ENCODE measurements at places on chromosomes 2 and 18.

GRCh38 chr18:11767935-11768334 is 78.9 kb downstream of the GNAL start:
- DNase-seq: no peak

GRCh38 chr18:51157215-51157614 is 40.3 kb downstream of the MEX3C start:
- DNase-seq: no peak

DNA sequence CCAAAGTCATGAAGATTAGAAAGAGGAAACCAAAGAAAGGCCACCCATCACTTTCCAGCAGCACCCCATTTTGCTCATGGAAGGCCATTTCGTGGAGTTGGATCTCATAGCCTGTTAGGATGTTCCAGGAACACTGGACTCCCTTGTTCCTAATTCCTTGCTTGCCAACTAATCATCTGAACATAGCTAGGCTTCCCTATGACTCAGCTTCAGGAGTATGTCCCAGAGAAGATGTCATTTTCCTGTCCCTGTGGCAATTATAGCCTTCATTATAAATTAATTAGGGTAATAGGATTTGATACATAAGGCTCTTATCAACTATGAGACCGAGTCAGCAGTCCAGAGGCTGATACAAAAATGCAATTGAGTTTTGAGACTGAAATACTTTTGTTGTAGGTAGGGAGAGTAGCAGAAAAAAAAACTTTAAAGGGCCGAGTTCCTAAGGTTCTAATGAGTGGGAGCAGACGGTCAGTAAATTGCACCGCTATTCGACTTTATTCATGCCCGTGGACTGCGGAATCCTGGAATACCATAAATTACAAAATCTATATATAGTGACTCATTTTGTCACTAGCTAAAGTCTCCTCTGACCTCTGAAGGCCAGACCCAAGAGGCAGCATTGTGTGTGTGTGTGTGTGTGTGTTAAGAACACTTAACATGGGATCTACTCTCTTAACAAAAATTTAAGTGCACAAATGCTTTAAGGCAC is 311.8 kb downstream of the FBXO15 start:
- no peak for DNase-seq

GRCh38 chr2:13585732-13586131 is 869.0 kb downstream of the TRIB2 start:
- no peak for DNase-seq

GRCh38 chr2:218275371-218276072 is 5.2 kb downstream of the PNKD start:
- DNase-seq: no peak

DNA sequence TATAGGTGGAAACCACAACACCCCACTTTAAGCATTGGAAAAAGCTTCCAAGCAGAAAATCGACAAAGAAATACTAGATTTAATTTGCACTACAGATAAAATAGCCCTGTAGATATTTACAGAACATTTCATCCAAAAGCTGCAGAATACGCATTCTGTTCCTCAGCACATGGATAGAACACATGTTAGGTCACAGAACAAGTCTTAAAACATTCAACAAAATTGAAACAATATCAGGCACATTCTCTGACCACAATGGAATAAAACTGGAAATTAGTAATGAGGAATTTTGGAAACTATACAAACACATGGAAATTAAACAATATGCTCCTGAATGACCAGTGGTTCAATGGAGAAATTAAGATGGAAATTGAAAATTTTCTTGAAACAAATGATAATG is 27.8 kb upstream of the XDH start:
- DNase-seq: no peak

- DNase-seq: no peak
These were observed 75.3 kb downstream of the MBD2 start for GRCh38 chr18:54149078-54149697.

GRCh38 chr2:43452318-43452731 is 143.5 kb downstream of the THADA start:
- no peak for DNase-seq

GRCh38 chr2:201233192-201233811 is 27.0 kb upstream of the CASP8 start:
- peak; percentile 93 for DNase-seq

- DNase-seq: no peak
These were observed 233.0 kb downstream of the NEDD4L start for GRCh38 chr18:58276789-58277739.

- no peak for DNase-seq
These were observed 9.6 kb downstream of the PTGR3 start for GRCh38 chr18:75199327-75199726.

- DNase-seq: no peak
These were observed 254.4 kb downstream of the ERBB4 start for GRCh38 chr2:212284166-212284565.

DNA sequence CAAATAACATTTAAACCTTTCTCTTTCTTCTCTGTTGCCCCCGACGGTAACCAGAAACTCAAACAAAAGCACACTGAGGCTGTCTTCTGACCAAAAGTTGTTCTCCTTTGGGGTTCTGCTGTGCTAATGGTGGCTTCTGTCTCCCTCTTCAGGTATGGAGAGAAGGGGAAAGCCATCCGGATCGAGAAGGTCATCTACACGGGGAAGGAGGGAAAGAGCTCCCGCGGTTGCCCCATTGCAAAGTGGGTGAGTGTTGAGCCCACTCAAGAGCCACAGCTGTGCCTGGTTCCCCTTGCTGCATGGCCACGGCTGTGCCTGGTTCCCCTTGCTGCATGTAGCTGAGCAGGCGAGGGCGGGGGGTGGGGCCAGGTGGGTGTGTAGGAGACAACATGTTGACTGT is 67.4 kb downstream of the BOLA3 start:
- no peak for DNase-seq

DNA sequence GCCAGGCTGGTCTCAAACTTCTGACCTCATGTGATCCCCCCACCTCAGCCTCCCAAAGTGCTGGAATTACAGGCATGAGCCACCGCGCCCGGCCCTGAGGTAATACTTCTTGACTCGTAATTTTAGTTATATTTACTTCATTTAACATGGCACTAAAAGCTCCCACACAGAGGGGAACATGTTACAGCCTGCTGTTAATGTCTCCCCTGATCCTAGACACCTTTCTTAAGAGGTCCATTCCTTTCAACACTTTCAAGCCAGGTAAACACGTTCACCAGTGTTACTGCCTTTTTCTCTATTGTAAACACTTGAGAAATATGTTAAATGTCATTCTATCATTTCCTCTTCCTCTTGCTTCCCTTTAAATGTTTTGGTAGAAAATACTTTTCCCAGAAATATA is 161.4 kb downstream of the METTL4 start:
- DNase-seq: no peak

- peak; percentile 49 for DNase-seq
These were observed 112.8 kb upstream of the MAP3K20 start for GRCh38 chr2:172962824-172963223.

- no peak for DNase-seq
These were observed 82.8 kb downstream of the MARCHF4 start for GRCh38 chr2:216289470-216289869.

- no peak for DNase-seq
These were observed 130.2 kb downstream of the CD226 start for GRCh38 chr18:69817335-69817940.

DNA sequence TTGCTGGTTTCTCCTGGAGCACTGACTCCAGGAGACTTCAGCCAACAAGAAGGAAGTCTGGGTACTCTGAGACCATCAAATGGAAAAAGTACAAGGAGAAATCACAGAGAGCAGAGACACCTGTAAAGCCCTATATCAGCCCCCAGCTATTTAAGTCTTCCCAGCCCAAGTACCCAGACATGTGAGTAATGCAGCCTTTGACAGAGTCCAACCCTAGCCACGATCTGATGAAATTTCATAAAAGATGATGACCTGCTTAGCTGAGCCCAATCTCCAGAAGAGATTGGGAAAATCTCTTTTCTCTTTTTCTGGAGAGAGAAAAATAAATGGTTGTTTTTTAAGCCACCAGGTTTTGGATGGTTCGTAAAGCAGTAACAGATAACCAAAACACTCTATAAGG is 196.6 kb downstream of the NBAS start:
- no peak for DNase-seq

GRCh38 chr2:52717836-52718235 is 1049.8 kb upstream of the CHAC2 start:
- no peak for DNase-seq

GRCh38 chr2:133716166-133716565 is 147.9 kb upstream of the NCKAP5 start:
- no peak for DNase-seq

GRCh38 chr2:25539136-25539535 is 134.2 kb downstream of the DTNB start:
- DNase-seq: no peak

DNA sequence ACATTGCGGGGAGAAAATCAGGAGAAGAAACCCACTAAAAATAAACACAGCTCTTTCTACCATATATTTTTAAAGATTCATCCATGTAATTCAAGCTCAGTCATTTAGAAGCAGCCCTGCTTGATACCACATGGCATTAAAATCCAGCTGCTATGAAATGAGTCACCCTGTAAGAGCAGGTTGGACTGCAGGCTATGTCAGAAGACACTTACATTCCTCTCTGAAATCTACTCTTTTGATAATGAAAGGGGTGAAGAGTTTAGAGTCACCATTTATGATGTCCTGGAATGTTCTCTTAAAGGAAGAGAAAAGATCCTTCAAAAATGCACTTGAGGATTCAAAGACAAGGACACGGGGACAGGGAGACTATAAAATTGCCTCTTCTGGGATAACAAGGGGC is 100.6 kb upstream of the APCDD1 start:
- DNase-seq: no peak

- DNase-seq: peak; percentile 34
These were observed 160.7 kb upstream of the NT5C1B start for GRCh38 chr2:18749912-18750526.

Measured in AML-193 (cell line).